ENCODE measurements at places on chromosomes 2 and 18.

DNA sequence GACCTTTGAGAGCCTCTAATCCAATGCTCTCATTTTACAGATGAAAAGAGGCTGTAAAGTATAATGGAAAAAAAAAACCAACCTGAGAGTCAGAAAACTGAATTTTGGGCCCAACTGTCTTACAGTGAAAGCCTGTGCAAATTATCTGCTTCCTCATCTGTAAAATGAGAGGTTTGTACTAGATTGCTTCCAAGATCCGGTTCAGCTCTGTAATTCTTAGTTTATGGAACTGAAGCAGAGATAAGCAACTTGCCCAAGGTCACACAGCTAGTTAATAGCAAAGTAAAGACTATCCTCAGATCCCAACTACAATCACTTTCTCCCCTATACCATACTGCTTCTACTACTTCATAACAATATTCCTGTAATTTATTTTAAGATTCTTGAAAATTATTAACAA lies 6.3 kb downstream of the TLK1 start:
- no peak for DNase-seq

GRCh38 chr2:216205486-216205885 lies 96.3 kb downstream of the XRCC5 start:
- DNase-seq: no peak

GRCh38 chr2:149872638-149873150 lies 285.1 kb upstream of the MMADHC start:
- no peak for DNase-seq

GRCh38 chr2:32291746-32292145 lies 14.0 kb downstream of the YIPF4 start:
- no peak for DNase-seq

DNA sequence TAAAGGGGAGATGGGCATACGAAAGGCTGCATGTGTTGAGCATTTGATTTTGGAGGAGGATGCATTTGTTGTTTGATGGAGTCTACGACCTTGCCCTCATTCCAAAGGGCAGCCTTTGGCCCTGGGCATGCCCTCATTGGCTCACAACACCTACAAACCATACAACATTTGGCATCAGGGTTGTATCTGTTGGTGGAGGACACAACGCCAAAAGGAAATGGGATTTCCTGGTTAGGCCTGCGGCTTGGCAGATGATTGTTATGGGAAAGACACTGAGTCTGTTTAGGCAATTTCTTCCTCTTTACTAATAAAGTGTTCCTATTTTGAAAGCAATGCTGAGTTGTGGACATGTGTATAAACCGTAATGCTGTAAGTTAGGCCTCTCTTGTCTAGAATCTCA lies 246.9 kb downstream of the LDLRAD4 start:
- no peak for DNase-seq

- DNase-seq: no peak
These were observed 91.5 kb upstream of the NOSTRIN start for GRCh38 chr2:168710754-168711467.

DNA sequence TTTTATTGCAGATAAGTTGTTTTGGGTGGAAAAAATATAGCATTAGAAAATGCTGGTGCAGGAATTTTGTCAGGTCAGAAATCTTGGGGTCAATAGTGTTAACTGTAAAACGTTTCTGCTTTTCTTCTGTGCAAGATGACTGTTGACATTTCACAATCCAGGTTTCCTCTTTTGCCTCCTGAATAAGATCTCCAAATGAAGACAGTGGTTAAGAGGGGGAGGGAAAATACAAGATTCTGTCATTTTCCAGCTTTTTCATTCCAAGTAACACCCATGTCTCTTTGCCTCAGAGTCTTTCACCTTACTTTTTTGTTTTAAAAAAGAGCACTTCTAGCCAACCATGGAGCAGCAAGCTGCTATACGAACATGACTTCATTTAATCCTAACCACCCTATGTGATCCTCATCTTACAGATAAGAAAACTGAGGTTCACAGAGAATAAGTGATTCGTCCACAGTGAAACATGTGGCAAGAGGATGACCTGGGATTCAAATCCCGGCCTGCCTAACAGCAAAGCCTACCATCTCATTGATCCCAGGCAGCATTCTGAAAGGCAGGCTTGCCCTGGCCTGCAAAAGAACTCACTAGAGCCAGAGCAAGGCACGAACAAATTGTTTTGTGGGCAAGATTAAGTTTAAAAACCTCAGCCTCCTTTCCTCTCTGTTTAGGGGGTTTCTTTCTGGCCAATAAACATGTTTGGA lies 3.0 kb downstream of the PLEK start:
- no peak for DNase-seq

GRCh38 chr18:24875286-24875685 lies 414.8 kb downstream of the HRH4 start:
- DNase-seq: no peak

GRCh38 chr2:233838251-233838650 lies 16.1 kb downstream of the HJURP start:
- DNase-seq: no peak

DNA sequence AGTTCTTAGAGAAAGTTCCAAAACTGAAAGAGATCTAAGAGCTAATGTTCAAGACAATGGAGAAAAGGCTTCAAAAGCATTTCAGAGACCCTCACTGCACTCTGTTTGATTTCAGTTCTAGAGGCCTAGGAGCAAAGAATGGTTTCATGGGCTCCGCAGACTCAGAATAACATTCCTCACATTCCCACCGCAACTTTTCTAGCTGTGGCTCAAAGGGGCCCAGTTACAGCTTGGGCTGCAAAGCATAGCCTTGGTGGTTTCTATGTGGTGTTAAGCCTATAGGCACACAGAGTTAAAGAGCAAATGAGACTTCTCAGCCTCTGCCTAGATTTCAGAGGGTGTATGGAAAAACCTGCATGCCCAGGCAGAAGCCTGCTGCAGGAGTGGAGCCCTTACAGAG lies 73.0 kb downstream of the FSIP2 start:
- no peak for DNase-seq

- DNase-seq: no peak
These were observed 96.9 kb upstream of the ZNF397 start for GRCh38 chr18:35143622-35144596.

- no peak for DNase-seq
These were observed 239.9 kb downstream of the AGAP1 start for GRCh38 chr2:235733761-235734160.

GRCh38 chr2:218990052-218990451 lies 3.2 kb downstream of the CRYBA2 start:
- no peak for DNase-seq

GRCh38 chr2:26251893-26252292 lies 7.2 kb downstream of the HADHB start:
- no peak for DNase-seq

DNA sequence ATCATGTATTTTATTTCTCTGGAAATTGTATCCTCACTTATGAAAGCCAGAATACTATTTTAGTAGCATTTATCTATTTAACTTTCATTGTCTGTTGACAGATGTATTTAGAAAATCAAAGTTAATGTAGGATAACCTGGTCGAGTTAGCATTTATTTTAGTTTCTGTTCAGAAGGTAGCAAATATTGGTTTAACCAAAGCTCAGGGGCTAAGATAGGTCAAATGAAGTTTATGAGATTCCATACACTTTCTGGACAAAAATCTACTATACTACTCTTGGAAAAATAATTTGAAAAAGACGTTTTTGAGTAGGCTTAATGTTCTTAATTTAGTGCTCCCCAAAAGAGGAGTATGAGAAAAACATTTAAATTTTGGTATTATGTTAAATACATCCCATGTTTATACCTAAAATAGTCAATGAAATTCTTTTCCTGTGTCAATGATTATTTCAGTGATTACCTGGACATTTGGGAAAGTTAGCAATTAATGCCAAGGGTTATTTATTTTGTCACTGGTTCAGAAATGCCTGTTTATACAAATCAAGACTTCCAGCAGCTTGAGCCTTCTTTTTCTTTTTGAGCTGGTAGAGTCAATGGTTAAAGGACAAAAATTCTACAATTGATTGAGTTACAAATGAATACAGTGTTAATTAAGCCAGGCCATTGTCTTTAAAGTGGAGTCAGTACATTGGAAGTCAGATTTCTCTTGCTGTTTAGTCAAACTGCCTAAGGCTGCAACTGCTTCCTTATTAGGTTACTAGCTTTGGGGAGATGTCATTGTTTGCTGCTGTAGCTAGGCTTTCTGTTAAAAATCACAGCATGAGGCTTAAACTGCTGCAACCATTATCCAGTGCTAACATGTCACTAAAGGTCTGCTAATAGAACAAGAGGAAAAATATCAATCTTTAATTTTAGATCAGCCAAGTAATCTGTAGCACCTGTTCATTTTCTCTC lies 182.3 kb downstream of the CAMKMT start:
- no peak for DNase-seq

DNA sequence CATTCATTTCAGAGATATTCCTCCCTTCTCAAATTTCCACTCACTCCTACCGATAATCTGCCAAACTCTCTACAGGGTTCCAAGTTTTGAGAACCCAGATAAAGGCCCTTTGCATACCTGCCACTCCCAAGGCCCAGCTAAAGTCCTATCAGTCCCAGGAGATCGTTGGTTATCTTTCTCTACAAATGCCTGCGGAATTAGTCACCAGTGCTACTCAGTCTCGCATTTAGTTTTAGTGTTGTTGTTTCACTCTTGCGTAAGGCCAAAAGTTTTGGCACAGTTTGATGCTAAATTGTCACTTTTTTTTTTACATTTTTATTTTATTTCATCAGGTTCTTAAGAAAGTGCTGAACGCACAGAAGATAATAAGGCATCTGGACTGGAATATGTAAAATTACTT lies 29.2 kb upstream of the SETBP1 start:
- no peak for DNase-seq

GRCh38 chr18:23337599-23338444 lies 115.3 kb upstream of the RIOK3 start:
- DNase-seq: no peak

DNA sequence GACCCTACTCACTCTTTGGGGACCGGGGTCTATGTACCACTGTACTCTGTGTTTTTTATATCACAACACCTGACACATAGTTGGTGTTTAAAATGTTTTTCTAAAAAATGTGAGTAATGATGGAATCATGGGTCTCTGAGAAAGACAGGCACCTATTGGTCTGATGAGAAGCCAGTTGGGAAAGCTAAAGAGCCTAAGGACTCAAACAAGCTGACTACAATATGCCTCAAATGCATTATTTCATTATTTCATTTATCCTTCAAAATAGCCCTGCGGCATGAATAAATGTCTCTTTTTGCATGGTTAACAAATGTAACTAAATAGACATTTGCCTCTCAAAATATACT lies 102.9 kb upstream of the SCN1A start:
- DNase-seq: no peak

DNA sequence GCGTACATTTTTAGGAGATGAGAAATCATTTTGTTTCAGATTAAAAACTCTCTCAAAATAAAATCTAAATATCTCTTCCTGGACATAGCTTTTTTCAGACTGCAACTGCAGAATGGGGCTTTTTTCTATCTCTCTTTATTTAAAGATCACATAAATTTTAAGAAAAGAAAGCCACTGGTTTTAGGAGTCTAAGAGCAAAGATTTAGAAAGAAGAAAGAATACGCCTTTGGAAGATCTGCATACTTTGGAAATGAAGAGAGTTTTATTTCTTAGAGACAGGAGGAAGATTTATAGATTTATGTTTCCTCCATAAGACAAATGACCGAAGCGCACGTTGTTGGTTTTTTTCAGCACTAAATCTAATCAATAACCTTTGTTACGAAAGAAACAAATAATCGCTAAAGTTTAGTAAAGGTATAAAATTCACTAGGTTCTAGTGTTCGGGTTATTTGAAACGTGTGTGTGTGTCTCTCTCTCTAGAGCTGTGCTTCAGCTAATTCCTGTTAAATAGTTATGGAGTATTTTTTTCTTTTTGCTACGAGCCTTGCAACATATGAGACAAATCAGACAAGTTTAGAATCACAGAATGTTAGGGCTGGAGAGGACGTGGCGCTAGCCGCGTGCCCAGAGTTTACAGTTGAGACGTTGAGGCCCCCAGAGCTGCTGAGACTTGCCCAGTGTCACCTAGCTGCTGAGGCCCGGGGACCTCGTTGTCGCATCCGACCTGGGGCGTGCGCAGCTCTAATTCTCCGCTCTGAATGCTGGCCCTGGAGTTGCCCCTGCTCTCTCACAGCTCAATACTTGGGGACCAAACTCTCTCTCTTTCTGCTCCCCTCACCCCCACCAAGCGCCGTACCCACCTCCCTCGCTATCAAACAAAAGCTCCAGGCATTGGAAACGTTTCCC lies 69.9 kb downstream of the CTAGE1 start:
- DNase-seq: no peak

DNA sequence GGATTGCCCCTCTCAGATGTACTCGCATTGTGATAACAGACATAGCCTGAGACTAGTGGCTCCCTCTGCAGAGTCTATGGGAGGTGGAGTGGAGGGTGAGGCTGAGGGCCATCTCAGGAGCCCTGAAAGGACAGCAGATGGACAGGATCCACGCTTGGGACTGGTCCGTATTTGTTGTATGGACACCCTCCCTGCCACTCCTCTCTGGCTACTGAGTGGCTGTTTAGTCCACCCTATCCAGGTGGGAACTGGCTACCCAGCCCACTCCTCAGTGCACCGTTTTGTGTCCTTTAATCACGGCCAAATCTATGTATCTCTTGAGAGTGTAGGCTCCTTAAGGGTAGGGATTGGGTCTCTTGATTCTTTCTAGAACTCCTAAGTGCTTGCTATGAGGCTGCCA lies 4.5 kb upstream of the GLI2 start:
- DNase-seq: no peak

GRCh38 chr2:691821-692761 lies 14.9 kb upstream of the TMEM18 start:
- DNase-seq: no peak

GRCh38 chr2:240253583-240254145 lies 113.2 kb upstream of the OTOS start:
- DNase-seq: no peak

GRCh38 chr2:84855731-84856130 lies 25.2 kb downstream of the TRABD2A start:
- DNase-seq: no peak

- DNase-seq: no peak
These were observed 198.8 kb upstream of the TCF4 start for GRCh38 chr18:55786651-55787272.

DNA sequence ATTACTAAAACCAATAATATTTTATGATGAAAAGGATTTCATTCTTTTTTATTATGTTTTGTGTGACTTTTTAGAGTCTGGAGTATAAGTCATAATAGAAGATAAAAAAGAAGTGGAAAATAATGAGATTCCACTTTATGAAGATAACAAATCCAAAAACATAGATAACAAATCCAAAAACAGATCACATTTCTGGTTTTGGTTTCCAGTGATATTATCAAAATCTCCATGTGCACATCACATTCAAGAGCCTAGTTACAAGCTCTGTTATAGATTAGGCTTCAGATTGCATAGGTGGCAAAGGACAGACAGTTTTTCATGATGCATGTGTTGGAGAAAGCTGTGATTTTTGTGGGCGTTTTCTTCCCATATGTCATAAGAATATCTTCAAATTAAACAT lies 648.2 kb downstream of the STK39 start:
- no peak for DNase-seq
